Smooth muscle cell of the coronary artery (primary cell): ENCODE measurements at places on chromosomes 11 and 22. TPM values are rescaled to one million over a fixed set of nuclear protein-coding genes. Genes with fewer than 3 reads are reported as not detected.

Gene DSCAML1
- not detected in 2 replicates for total RNA-seq

Gene EXPH5
- total RNA-seq, result 0.08 and 0.59 TPM in 2 replicates

Gene TMEM86A
- total RNA-seq, result 0.47 and 0.68 TPM in 2 replicates

Gene IFITM2
- 63.3 and 214 TPM in 2 replicates for total RNA-seq

Gene APOA5
- not detected in 2 replicates for total RNA-seq

Gene OR8K3
- total RNA-seq, result not detected in 2 replicates

Gene PDE3B
- total RNA-seq, result 0.23 and 0.35 TPM in 2 replicates

Gene LYVE1
- 0.23 and 0.59 TPM in 2 replicates for total RNA-seq

Gene SHISAL1
- total RNA-seq, result 2.5 and 6.5 TPM in 2 replicates

Gene OR6T1
- not detected in 2 replicates for total RNA-seq

Gene LRRC74B
- not detected in 2 replicates for total RNA-seq

Gene ZDHHC13
- 9.4 and 14.7 TPM in 2 replicates for total RNA-seq

Gene PRRG4
- under 0.01 TPM in 1 of 2 replicates, not detected in the other for total RNA-seq

Gene ART1
- not detected in 2 replicates for total RNA-seq

Gene HTR3A
- not detected in 2 replicates for total RNA-seq

Gene DDTL
- 2.2 and 11.0 TPM in 2 replicates for total RNA-seq

Gene MRGPRE
- total RNA-seq, result not detected in 2 replicates

Gene SOX10
- not detected in 2 replicates for total RNA-seq

Gene ANO3
- 0.23 TPM in 1 of 2 replicates, not detected in the other for total RNA-seq

Gene PDGFB
- total RNA-seq, result 0.70 and 13.7 TPM in 2 replicates

Gene SERPINH1
- total RNA-seq, result 1,244 and 2,461 TPM in 2 replicates

Gene INPP5J
- total RNA-seq, result under 0.01 and 0.15 TPM in 2 replicates

Gene MUC5AC
- not detected in 2 replicates for total RNA-seq

Gene OR9I1
- not detected in 2 replicates for total RNA-seq

Gene MPZL2
- 0.08 and 0.94 TPM in 2 replicates for total RNA-seq

Gene E2F8
- 0.08 TPM in 1 of 2 replicates, not detected in the other for total RNA-seq

Gene BTG4
- total RNA-seq, result not detected in 2 replicates
